Lung (tissue), 17 donors: ENCODE measurements at places on chromosomes 4 and X. TPM values are rescaled to one million over a fixed set of nuclear protein-coding genes. Genes with fewer than 3 reads are reported as not detected.

- no peaks in the 10 kb centered on the region for H3K4me1 ChIP-seq
- H3K36me3 ChIP-seq, result no peaks in the 10 kb centered on the region
- DNase-seq, result no peak
- peaks cover 4% of the 10 kb centered on the region for H3K27me3 ChIP-seq
- no peak overlapping the region for H3K27ac ChIP-seq
Measured at GRCh38 chrX:100817340-100817739, 2.9 kb upstream of the CSTF2 start.

- H3K4me3 ChIP-seq, result no peak overlapping the region
- H3K27me3 ChIP-seq, result no peaks in the 10 kb centered on the region
- H3K27ac ChIP-seq, result no peak overlapping the region
- H3K36me3 ChIP-seq, result no peaks in the 10 kb centered on the region
- peaks cover 9% of the 10 kb centered on the region for H3K4me1 ChIP-seq
- DNase-seq, result no peak
Measured at GRCh38 chr4:85748654-85749053, 273.7 kb downstream of the ARHGAP24 start.

DNA sequence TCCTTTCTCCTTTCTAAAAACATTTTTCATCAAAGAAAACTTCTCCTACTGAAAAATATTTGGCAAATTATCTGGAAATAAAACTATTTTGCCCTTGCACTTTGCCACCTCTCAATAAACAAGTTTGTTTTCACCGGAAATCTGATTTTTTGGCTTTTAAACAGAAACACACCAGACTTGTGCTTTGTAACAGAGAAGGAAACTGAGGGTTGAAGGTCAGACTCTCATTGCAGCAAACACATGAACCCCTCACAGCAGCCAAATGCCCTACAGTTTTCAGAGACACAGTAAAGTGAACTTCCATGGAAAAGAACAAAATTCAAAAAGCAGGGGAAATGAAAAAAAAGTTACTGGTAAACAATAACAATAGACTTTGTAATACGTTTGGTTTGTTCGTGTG lies 95.6 kb upstream of the WDR17 start:
- no peak overlapping the region for H3K4me3 ChIP-seq
- no peak overlapping the region for H3K27ac ChIP-seq
- no peaks in the 10 kb centered on the region for H3K36me3 ChIP-seq
- DNase-seq, result peak; percentile 43
- no peaks in the 10 kb centered on the region for H3K27me3 ChIP-seq
- no peaks in the 10 kb centered on the region for H3K4me1 ChIP-seq

Gene FAM184B
- total RNA-seq, result 0.09 TPM

Gene NSUN7
- total RNA-seq, result 20.5 TPM

Gene ARX
- 1.8 TPM for total RNA-seq
